ENCODE measurements at places on chromosomes 7 and 10.

DNA sequence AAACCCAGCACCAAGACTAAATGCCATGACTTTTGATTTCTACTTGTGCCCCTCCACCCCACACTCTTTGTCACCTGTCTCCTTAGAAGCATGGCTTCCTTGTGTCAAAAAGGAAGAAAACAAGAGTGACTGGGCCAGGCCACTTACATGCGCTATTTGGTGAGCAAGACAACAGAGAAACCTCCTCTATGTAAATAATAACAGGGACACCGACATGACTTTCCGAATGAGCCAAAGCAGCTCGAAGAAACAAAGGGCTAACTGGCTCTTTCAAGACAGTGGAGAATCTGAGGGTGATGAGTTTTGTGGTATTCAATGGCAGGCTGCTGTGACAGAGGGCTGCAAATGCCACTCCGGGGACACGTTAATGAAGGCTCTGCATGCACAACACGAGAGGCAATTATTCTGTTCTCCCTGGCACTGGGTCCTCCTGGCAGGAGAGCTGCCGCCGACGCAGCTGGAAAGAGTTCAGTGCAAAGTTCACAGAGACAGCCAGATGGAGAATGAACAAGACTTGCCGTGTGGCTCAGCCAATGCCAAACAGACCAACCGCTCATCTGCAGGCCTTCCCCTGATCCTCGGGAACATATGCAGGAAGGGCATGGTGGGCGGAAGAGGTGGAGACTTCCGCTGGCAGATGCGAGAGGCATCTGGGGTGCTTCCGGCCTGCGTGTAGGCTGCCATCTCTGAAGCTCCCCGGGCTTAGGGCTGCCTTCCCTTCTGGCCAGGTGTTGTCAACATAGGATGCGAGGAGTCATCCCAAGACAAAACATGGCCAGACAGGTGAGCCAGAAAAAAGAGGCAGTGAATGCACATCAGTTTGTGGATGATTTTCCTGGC lies 59.1 kb upstream of the SMNDC1 start:
- no peak for DNase-seq

GRCh38 chr10:78358351-78358750 lies 324.7 kb downstream of the RPS24 start:
- no peak for DNase-seq

- DNase-seq = no peak
Measured at GRCh38 chr10:33461295-33461640, 126.8 kb upstream of the NRP1 start.

DNA sequence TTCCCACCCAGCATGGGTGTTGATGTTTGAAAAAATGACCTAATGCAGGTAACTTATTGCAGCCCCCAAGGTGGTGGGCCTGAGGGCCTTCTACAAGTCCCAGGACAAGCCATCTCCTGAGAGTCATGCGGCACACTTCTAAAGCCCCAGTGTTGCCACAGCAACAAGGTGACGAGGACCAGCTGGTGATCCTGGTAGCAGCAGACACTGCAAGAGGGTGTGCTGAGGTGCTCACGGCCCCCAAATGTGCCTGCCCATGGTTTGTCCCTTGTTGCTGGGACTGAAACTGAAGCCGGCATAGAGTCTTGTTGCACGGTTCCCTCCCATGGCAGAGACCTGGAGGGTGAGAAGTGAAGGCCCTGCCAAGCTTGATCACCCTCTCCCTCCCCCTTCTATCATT lies 333.2 kb upstream of the MGMT start:
- DNase-seq = no peak

DNA sequence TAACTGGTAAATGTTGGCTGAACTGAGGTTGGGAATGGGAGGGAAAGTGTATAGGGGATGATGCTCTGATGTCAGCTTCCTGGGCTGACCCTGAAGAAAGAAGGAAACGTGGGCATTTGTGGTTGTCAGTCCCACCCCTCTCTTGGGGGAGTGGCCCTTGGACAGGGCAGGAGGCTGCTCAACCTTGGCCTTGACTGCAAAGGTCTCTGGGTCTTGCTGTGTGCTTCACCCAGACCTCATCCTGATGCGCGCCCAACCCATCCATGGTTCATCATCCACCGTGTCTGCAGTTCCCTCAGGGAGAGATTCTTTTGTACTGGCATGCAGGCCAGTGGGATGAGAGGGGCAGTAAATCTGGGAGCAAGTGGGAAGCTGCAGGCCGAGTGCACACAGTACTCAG lies 4.7 kb upstream of the ZYX start:
- no peak for DNase-seq

DNA sequence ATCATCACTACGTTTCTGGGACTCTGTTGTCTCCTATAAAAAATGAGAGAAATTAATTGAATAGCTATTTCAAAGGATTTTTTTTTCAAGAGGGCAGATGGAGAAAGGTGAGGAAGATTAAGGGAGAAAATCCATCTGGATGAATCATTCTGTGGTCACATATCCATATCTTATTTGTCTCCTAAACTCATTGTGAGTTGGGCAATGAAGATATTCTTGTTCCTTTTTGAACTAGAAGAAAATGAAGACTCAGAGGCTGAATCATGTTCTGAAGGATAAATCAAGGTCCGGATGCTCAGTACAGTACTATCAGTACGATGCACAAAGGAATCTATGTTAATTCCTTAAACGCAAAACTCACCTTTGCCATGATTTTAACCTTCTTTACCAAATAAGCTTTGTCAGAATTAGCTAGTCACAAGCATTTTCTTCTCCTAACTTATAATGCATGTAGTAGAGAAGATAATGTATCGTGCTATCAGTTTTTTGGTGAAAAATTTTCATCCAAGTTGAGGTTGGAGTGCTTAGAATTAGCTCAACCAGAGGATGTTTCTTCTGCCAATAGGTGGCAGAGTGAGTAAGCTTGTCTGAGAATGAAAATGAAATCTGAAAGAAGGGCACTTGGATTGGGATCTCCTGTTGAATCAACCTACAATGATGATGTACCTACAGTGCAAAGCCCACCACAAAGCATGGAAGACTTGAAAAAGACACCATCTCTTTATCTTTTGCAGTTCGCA lies 446.9 kb downstream of the KIF20B start:
- DNase-seq = peak; percentile 86

DNA sequence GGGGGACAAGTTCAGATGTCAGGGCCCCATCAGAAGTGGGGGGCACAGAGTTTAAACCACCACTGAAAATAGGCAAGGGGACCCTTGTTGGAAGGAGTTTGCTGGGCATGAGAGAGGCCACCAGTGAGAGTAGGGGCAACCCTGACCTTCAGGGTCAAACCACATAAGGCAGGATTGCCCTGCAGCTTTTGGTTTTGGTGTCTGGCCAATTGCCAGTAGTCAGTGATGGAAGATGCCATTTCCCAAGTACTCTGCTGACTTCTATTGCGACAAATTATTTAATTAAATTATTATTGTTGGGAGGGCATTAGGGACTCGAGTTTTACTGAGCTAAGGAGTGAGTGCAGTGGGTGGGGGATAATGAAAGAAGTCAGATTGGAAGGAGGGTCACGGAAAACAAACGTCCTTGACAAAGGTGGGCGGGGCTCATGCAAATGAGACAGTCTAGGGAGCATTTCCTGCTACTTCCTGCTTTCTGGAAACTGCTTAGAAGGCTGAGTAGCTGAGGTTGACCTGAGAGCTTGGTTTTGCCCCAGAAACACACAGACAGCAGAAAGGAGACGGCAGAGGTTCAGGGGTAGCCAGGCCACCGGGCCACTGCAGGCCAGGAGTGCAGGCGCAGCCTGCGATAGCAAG lies 74.2 kb upstream of the ANLN start:
- no peak for DNase-seq

DNA sequence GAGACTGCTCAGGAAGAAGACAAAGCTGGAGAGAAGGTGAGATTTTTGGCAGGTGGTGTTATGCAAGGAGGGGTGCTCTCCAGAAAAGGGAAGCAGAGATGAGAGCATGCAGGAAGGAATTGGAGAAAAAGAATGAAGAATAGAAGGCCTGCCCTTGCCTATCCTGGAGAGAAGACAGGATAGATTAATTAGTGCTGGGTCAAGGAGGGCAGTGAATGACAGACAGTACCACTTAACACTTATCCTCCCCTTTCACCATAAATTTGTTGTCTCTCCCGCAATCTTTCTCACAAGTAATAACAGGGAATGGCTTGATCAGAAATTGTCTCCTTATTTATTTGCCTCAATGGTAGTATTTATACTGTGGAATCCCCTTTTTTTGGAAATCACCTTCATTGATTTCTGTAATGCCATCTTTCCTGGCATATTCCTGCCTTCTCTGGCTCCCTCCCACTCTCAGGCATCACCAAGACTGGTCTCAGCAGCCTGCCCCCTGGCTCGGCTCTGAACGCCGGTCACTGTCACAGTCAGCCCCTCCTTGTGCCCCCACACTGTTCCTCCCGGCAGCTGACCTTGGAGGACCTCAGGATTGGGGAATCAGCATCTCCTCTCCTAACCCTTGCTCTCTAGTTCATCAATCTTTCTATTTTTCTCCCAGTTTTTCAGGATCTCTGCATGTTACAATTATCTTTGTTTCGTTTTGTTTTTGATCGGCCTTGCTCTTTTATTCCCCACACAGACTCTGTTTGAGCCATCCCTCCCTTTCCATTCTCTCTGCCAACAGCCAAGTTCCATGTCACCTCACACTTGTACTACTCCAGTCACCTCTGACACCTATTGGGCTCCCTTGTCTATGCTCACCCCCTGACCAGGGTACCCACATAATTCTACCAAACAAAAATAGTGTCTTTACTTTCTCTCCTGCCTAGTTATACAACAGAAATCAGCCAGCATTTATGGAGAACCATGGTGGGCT lies 294.2 kb downstream of the PLXDC2 start:
- DNase-seq = no peak

DNA sequence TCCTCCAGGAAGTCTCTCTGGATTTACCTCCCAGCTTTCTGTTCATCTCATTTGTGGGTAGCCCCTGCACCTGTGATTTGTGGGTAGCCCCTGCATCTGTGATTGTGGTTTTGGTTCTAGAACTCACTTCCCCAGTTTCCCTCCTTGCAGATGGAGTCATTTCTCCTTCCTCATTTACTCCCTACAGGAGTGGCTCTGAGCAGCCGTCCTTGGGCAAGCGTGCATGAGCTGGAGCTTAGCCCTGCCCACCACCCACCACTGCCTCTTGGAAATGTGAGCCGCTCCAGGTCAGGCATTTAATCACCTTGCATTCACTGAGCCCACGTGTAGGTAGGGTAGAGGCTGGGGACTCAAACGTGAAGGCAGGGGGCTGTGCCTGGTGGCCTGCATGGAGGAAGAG lies 8.2 kb downstream of the COL26A1 start:
- no peak for DNase-seq

DNA sequence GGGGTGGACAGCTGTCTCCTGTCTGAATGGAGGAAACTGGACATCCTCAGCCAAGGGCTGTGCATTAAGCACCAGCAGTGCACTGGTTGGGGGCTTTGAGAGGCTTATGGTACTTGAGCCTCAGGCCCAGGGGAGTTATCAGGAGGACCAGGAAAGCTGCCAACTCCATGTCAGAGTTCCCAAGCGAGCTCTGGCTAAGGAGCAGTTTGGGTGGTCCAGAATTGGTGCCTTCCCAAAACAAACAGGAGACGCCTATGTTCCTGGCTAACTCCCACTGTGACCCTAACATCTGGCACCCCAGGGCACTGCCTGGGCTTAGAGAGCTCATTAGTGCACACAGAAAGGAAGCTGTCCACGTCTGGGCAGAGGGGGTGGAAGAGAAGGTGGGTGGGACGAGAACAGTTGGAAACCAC lies 408.6 kb upstream of the NPVF start:
- no peak for DNase-seq

DNA sequence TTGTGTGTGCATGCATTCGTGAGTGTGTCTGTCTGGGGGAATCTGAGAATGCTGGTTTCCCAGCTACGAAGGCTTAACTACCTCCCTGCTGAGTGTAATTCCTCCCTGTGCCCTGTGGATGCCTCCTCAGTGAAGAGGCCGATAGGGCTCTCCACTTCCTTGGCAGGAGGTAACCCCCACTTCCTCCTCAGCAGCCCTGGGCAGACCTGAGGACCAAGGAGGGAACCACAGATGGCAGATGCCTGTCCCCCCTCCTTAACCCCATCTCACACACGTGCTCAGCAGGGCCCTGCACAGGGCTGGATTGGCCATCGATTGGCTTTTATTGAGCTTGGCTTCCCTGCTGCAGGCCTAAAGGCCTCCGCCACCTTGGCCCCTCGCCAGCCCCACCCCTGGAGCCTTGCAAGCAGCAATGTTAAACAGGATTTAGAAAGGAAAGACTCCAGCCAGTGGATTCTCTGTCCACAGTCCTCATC lies 45.6 kb upstream of the LRRC4 start:
- no peak for DNase-seq

GRCh38 chr10:86347856-86348255 lies 18.7 kb downstream of the GRID1 start:
- no peak for DNase-seq

- DNase-seq = no peak
Measured at GRCh38 chr10:114408968-114409444, 4.7 kb upstream of the AFAP1L2 start.

DNA sequence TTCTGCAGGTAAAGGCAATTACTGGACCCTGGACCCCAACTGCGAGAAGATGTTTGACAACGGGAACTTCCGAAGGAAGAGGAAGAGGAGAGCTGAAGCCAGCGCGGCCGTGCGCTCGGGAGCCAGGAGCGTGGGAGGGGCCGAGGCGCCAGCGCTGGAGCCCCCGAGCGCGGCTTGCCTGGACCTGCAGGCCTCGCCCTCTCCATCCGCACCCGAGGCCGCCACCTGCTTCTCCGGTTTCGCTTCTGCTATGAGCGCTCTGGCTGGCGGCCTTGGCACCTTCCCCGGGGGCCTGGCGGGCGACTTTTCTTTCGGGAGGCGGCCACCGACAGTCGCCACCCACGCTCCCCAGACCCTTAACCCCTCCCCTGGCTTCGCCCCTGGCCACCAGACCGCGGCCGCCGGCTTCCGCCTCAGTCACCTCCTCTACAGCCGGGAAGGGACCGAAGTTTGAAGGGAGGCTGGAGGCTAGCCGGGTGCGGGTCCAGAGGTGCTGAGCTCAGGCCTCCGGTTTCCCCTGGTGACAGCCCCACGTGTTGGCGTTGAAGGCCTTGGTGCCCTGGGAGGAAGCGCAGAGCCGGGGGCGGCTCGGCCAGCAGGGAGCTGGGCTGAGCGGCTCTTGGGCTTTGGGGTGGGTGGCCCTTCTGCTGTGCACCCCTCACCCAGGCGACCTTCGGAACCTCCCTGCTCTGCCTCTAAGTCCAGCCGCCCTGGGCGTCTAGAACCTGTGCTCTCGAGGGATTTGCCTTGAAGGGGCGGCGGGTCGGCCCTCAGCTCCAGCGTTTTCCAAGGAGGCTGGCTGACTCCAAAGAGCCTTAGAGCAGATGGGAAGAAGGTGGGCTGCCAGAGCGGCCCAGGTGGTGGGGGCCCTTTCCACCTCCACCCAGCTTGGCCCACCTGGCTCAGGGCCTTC lies 1.8 kb downstream of the FOXI2 start:
- DNase-seq = no peak
